ENCODE measurements at places on chromosomes 16 and 17.

GRCh38 chr16:51119556-51119955 is 31.5 kb downstream of the SALL1 start:
- no peak for DNase-seq

DNA sequence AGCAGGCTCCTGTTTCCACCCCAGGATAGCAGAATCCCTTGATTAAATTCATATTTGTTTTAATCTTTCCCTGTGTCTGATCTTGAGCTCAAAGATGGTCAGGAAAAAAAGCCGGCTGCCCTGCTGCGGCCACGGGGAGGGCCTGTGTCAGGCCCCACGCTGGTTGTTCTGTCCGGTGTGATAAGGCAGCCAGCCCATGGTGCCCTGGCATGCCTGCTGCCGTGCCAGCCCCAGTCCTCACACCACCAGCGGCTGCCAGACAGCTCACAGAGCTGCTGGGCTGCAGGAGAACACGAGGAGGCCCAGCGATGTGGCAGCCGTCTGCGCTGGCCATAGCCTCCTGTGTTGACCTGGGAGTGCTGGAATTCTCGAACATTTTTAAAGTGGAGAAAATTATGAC is 34.7 kb upstream of the BRD7 start:
- no peak for DNase-seq

- no peak for DNase-seq
These were observed 17.1 kb upstream of the MARCHF10 start for GRCh38 chr17:62825182-62825581.

GRCh38 chr16:58384437-58385055 is 7.7 kb upstream of the GINS3 start:
- DNase-seq: no peak

DNA sequence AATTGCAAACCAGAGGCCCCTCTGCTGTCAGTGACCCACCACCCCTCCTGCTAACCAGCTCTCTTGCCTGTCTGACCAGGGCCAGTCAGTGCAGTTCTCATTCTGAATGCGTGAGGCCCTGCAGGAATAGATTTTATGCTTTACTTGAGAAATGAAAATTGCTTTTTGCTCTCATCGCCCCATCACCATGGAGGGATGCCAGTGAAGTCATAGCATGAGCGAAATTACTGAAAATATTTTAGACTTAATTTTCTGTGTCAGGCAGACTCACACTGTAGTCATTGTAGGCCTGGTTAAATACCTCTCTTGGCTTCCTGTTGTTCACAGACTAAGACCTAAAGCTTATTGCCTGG is 490.5 kb upstream of the CDH5 start:
- DNase-seq: no peak

DNA sequence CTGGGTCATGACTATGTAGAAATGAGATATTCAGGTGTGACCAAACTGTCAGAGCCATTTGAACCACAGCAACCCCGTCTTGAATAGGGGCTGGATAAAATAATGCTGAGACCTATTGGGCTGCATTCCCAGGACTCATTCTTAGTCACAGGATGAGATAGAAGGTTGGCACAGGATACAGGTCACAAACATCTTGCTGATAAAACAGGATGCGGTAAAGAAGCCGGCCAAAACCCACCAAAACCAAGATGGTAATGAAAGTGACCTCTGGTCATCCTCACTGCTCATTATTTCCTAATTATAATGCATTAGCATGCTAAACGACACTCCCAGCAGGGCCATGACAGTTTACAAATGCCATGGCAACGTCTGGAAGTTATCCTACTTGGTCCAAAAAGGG is 545.5 kb downstream of the TMEM114 start:
- no peak for DNase-seq

DNA sequence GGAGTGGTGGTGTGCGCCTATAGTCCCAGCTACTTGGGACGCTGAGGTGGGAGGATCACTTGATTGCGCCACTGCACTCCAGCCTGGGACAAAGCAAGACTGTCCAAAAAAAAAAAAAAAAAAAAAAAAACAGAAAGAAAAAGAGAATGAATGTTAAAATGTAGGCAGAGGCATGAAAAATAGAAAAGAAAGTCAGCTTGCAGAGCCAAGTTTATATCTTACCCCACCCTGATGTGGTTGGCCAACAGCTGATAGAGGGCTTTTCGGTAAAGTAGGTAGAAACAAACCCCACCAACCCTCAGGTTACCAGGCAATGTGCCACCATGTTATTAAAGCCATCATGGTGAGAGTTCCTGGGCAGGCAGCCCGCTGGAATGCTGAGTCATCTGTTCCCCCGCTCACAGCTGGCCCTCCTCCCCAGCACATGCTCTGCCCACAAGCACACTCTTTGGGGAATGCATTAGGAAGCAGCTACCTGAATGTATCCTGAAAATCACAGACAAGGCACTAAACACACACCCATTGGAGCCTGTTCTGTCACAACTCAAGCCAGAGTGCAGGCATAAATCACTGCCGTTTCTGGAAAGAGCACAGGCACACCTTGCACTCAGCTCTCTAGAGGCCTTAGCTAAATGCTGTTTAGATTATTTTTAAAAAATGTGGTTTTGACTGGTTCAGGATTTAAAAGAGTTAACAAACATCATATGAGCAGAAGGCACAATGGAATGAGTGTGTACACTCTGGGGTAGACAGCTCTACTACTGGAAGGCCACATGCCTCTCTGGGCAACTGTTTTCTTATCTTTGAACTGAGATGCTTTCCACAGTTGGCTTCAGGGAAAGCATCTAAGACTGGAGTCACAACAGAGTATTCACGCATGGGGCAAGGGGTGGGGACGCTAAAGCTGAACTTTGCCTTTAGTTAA is 128.5 kb downstream of the PARN start:
- DNase-seq: peak; percentile 90

- peak; percentile 86 for DNase-seq
These were observed 11.7 kb downstream of the TMEM238L start for GRCh38 chr17:10792151-10792550.

- DNase-seq: peak; percentile 90
These were observed 344.6 kb downstream of the SOX9 start for GRCh38 chr17:72465191-72466024.

DNA sequence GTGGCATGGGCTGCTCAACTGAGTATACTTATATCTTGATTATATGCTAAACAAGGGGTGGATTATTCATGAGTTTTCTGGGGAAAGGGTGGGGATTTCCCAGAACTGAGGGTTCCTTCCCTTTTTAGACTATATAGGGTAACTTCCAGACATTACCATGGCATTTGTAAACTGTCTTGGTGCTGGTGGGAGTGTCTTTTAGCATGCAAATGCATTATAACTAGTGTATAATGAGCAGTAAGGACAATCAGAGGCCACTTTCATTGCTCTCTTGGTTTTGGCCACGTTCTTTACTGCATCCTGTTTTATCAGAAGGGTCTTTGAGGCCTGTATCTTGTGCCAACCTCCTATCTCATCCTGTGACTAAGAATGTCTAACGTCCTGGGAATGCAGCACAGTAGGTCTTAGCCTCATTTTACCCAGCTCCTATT is 12.0 kb downstream of the PRR11 start:
- no peak for DNase-seq

DNA sequence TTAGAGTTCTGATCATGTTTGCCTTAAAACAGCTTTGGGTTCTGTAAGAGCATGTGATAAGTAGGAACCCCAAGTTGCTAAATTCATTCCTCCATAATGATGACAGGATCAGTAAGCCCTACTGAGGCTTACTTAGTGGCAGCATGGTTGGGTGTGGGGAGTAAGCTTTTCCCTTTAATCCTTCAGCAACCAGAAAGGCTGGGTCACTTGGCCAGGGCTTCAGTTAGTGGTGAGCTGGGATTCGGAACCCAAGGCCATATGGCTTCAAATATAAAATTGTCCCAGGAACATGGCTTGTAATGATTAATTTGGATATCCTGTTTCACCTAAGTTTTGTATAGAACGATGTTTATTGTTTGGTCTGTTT is 850 bp downstream of the GINS3 start:
- peak; percentile 12 for DNase-seq

- DNase-seq: peak; percentile 23
These were observed at the start of gene CHCT1 for GRCh38 chr17:60422162-60422665. Gene CHCT1 (plus strand): TSS chr17:60422489. CDS start chr17:60422593, 104 bp downstream.

DNA sequence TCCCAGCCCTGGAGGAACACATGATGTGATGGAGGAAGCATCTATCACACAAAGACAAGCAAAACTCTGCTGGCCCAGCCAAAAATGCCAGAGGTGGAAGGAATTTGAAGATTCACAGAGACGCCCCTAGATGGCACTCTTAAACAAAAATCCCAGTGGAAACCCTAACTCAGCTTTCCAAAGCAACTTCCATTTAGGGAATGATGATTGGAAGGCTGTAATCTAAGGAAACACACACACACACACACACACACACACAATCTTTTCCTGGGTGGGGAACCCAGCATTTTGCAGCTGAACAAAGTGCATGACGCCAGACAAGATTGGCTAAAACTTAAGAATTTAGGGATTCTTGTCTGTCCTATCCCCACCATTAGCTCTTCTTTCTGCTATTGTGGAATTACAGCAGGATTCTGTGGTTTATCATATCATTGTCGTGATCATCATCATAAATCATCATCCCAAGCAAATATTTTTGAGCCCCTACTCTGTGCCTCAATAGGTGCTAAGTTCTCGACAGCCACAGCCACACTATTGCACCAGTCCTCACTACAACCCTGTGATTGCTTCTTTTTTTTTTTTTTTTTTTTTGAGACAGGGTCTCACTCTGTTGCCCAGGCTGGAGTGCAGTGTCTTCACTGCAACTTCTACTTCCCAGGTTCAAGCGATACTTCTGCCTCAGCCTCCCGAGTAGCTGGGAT is 1.6 kb upstream of the LDAF1 start:
- DNase-seq: peak; percentile 30

GRCh38 chr17:66262767-66263166 is 33.6 kb upstream of the APOH start:
- DNase-seq: no peak

DNA sequence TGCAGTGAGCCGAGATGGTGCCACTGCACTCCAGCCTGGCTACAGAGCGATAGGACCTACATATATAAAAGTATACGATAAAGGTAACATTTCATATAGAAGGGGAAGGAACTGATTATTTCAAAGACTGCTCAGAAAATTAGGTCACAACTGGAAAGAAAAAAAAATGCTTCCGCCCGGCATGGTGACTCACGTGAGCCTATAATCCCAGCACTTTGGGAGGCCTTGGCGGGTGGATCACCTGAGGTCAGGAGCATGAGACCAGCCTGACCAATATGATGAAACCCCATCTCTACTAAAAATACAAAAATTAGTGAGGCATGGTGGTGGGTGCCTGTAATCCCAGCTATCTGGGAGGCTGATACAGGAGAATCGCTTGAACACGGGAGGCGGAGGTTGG is 7.8 kb downstream of the TEX14 start:
- no peak for DNase-seq

DNA sequence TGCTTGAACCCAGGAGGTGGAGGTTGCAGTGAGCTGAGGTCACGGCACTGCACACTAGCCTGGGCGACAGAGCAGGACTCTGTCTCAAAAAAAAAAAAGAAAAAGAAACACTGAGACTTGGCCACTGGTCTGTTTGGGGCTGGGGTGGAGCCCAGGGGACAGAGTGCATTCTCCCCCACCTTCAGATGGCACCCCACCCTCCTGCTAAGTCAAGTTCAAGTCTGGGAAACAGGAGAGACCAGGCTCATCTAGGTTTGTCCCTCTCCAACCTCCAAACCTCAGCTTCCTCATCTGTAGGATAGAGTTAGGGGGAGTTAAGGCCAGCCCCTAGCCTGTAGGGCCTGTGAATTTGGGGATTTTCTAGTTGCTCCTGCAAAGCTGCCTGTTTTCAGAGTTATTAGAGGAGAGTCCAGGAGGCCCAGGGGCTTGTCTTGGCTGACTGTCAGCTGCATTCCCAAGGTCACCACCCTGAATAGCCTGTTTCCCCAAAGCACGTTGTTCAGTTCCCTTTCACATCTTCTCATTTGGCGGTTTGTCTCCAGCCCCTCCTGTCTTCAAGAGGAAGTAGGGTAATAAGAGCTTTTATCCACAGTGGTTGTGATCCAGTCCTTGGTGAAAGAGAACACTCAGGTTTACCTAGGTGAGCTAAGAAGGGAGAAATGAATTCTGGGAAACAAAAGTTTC is 2.2 kb downstream of the MT3 start:
- no peak for DNase-seq

GRCh38 chr16:10961231-10961630 is 16.9 kb downstream of the CLEC16A start:
- no peak for DNase-seq

GRCh38 chr17:46100590-46100989 is 92.6 kb downstream of the KANSL1 start:
- DNase-seq: no peak

GRCh38 chr16:50731130-50731988 is 10.5 kb upstream of the CYLD start:
- DNase-seq: no peak

- DNase-seq: peak; percentile 84
These were observed at the start of gene RAB37 for GRCh38 chr17:74736513-74737298. Gene RAB37 (plus strand): TSS chr17:74737256. CDS start chr17:74737273, 17 bp downstream.

DNA sequence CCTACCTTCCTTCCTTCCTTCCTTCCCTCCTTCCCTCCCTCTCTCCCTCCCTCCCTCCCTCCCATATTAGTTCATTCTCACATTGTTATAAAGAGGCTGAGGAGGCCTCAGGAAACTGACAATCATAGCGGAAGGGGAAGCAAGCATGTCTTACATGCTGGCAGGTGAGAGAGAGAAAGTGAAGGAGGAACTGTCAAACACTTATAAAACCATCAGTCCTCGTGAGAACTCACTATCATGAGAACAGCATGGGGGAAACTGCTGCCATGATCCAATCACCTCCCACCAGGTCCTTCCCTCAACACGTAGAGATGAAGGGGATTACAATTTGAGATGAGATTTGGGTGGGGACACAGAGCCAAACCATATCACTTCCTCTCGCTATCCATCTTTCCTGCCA is 281.6 kb upstream of the FOXF1 start:
- no peak for DNase-seq

GRCh38 chr16:27894386-27894785 is 169.1 kb downstream of the GSG1L start:
- DNase-seq: no peak

GRCh38 chr17:61325382-61326073 is 74.1 kb upstream of the TBX2 start:
- DNase-seq: no peak

- no peak for DNase-seq
These were observed 5.1 kb downstream of the MT4 start for GRCh38 chr16:56569971-56570370.

DNA sequence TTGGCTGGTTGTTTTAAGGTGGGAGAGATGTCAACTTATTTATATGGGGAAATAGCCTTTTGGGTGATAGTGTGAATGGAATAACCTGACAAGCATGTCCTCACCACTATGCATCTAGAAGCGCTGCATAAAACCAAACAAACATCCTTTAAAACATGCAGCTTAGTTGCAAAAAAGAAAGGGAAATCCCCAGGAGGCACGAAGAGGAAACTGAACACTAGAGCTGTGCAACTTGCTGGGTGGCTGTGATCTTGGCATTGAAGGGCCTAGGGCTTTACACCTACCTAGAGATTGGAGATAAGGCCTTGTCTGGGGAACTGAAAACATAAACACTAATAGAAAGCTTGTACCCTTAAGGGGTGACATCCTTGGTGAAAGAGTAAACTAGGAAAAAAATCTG is 7.3 kb downstream of the C16orf54 start:
- peak; percentile 64 for DNase-seq

GRCh38 chr16:180101-180675 is at the start of gene HBQ1:
Gene HBQ1 (plus strand): TSS chr16:180459. CDS start chr16:180487, 28 bp downstream.
- DNase-seq: no peak

- DNase-seq: no peak
These were observed 257.1 kb downstream of the FTO start for GRCh38 chr16:53960954-53961616.
